ENCODE measurements at places on chromosomes 5 and 9.

- no peak for DNase-seq
These were observed 11.1 kb upstream of the HTR4 start for GRCh38 chr5:148665431-148665830.

DNA sequence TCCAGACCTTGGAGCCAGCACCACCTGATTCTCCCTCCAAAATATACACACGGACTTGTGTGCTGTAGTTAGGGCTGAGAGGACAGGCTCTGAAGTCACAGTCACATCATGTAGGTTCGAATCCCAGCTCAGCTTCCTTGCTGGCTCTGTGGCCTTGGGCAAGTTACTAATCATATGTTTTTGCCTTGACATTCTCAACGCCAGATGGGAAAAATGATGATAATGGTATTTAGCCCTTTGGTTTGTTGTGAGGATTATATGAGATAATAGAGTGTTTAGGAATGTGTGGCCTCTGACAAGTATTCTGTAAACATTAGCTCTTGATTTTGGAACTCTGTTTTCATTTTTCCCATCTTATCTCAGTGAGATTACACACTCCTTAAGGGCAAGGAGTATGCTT is 72.5 kb downstream of the PLAC8L1 start:
- no peak for DNase-seq

GRCh38 chr9:98869866-98870265 is 62.4 kb downstream of the GALNT12 start:
- DNase-seq, result no peak

DNA sequence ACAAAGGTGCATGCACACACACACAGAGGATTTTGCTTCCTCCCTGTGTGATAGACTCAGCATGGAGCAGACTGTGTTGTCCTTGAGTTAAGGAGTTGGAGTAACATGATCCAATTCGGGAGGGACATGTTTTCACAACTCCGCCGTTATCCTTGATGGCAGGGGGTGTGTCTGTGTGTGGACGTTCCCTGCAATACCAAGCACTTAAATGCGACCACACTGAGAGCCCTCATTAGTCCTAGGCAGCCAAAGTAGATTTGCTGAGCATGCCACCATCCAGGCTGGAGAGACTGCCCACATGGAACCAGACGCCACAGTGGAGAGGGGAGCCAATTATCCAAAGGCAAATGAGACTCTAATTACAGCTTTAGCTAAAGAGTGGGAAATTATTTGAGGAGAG is 140.1 kb downstream of the DOCK2 start:
- DNase-seq, result no peak

DNA sequence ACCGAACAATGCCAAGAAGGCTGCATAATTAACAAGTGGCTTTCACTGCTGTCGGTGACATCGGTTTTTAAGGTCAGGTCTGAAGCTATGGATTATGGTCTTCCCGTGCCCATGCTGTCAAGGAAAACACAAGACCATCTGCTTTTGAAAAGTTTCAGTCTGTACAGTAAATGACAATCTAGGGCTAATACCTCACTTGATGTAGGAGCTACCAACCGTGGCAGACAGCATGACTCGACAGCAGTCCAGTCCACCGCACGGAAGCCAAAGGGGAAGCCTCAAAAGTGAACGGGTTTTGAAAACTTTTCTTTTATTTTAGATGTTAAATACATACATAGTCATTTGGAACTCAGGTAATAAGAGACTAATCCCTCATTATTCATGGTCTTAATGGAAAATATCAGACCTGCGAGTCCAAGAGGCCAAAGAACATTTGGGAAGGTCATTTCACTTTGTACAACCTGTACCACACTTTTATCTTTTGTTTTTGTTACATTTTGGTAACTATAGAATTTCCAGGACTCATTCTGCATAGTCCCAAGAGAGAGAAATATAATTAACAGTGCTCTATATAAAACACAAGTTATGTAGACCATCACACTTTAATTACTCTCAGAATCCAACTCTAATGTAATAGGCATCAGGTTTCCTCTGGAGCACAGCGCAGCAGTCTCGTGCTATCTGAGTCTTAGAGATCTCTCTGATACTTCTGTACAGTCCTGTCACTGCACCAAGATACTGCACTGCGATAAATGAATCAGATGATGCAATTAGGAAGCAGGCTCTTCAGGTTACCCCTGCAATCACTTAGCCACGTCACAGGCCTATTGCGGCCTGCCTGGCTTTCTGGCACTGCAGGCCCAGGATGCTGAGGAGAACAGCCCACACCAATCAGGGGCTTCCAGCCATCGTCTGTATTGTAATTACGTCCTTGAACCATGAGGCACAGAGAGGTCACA is 184.9 kb downstream of the FANCC start:
- DNase-seq, result no peak

DNA sequence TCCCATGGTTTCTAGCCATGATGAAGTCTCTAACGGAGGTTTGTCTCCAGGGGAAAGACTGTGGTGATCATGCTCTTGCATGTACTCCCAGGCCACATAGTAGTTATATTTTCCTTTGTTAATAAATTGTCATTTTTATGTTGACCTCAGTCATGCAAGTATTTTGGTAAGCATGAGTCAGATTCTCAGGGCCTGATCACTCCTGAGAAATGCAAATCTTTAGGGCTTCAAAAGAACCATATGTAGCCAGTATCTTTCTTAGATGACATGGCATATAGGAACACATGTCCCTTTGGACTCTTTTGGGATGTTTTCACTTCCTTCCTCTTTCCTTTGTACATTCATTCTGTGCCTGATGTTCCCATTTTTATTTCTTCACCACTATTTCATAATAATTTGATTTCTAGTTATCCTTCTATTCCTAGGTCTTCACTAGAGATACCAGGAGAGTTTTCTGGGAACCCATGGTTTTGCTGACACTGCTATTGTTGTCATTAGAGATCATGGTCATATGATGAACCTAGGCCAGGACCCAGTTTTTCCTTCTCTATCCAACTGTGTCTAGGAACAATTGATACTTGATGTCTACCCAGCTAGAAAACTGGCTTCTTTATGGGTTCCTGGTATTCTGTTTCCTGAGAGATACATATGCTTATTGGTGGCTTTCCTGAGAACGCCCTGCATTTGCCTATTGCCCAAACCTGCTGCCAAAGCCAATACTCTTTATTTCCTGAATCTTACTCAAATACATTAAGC is 248.1 kb upstream of the NREP start:
- DNase-seq, result no peak

GRCh38 chr5:120435129-120435528 is 29.0 kb upstream of the PRR16 start:
- DNase-seq, result no peak

DNA sequence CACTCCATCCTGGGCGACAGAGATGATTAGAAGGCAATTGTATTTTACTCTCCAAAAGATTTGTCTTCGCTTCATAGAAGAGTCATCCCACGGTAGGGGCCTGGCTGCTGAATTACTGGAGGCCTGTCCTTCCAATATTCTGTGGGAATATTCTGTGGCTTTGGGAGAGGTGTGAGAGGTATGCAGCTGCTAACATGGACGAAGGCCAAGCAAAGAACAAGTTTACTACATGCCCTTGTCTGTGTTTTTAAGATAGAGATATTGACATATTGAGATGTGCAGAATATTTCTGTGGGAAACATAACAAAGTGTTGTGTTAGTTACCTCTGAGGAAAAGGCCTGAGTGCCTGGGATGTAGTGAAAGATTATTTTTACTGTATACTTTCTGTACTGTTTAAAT is 71.8 kb upstream of the SMIM15 start:
- no peak for DNase-seq

DNA sequence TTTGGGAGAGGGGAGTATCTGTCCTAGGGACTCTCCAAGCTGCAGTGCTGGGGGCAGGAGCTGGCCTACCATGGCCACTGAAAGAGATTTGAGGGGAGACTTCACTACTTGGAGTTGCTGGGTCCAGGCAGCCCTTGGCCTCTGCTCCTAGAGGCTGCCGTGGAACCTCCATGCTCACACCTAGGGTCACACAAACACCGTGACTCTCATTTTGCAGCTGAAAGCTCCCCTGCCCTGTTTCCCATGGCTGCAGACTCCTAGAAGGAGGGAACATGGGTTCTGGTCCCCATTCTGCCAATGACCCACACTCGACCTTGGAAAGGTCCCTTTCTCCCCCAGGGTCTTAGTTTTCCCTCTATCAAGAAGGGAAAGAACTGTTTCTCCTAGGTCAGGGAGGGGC is 147.1 kb upstream of the PPP1R26 start:
- no peak for DNase-seq

Measured in AG09309 (cell line).